ENCODE measurements at places on chromosomes 5 and 9.

DNA sequence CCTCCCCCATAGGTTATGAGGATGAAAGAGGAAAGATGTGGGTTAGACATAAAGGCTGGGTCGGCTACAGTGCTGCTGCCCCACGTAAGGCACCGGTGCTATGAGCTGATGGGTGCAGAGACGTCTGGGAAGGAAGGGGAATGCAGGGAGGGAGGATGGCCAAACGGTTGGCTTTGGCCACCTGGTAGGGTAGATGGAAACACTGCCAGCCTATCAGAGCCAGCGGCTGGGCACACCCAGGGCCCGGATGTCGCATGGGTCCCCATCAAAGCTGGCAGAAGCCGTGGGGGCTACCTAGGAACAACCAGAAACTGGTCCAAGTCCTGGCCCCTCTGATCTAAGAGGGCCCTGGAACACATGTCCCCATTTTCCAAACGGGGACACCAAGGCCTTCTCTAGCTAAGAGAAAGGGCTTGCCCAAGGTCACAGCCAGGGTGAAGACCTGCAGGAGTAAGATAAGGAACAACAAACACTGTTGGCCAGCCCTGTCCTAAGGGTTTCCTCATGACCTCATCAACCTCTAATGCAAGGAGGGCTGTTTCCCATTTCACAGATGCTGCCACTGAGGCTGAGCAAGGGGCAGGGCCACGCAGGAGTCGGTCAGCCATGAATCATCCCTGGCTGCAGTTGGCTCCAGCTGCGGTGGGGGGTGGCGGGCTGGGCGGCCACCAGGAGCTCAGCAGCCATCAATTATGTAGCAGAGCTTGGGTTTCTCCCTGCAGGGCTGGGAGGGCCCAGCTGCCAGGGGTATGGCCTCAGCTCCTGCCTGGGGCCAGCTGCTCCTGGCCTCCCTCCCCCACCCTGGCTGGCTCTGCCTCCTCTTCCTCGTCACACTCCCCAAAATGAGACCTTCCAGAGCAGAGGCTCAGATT is 4.9 kb downstream of the SH3GLB2 start:
- no peak for DNase-seq

DNA sequence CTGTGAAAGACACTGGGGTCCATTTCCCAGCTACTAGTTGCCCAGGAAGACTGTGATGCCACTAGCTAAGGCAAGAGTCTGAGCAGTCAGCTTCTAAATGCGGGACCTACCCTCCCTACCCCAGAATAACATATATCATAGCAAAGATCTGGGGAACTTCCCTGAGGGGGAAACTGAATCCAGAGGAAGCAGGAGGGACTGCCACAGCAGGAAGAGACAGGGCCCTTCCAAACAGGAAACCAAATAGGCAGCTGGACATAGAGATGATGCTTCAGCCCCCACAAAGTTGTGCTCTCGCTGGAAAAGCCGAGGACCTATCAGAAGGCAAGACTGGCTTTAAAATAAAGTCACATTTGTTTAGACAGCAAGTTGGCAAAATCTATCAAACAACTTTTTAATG is 51.1 kb downstream of the KLHL3 start:
- DNase-seq, result no peak

DNA sequence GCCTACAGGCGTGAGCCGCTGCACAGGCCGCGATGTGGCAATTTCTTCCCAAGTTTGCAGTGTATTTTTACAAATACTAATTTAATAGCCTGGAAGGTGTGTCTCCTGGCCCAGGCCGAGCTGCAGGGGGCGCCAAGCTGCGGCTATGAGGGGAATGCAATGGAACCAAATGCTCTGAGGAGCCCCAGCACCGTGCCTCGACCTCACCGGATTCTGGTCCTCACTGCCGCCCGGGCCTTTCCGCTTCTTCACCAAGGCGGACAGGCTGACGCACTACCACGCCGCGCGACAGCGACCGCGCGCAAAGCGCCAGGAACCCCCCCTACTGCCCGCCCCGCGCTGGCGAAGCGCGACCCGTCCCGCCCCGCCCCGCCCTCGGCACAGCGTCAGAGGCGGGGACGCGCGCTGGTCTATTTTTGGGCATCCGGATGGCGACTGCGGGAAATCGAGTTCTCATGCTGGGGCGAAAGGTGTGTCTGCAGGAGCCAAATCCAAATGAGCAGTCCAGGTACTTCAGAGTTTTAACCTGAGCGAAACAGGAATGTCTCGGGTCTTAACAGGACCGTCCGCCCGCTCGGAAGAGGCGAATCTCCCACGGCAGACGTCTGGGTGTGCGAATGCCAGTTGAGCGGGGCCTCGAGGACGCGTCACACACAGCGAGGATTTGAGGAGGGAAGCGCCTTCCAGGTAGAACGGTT is 31.7 kb upstream of the PRXL2C start:
- DNase-seq, result no peak

DNA sequence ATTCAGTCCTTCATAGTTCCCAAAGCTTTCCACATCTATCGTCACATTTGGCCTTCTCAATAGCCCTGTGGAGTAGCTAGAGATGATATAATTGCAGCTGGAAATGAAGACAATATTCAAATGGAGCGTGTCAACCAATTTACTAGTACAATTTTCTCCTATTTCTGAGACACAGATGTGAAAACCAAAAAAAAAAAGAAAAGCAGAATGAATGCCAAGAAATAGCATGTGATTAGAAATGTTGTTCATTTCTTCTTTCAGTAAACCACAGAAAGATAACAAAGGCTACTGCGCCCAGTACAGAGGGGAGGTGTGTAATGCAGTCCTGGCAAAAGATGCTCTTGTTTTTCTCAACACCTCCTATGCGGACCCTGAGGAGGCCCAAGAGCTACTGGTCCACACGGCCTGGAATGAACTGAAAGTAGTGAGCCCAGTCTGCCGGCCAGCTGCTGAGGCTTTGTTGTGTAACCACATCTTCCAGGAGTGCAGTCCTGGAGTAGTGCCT is 99.0 kb downstream of the MUSK start:
- DNase-seq, result no peak

GRCh38 chr5:122478741-122479442 is 166.9 kb downstream of the SNCAIP start:
- DNase-seq, result no peak

GRCh38 chr9:90070056-90070455 is 465.2 kb downstream of the GADD45G start:
- DNase-seq, result no peak

DNA sequence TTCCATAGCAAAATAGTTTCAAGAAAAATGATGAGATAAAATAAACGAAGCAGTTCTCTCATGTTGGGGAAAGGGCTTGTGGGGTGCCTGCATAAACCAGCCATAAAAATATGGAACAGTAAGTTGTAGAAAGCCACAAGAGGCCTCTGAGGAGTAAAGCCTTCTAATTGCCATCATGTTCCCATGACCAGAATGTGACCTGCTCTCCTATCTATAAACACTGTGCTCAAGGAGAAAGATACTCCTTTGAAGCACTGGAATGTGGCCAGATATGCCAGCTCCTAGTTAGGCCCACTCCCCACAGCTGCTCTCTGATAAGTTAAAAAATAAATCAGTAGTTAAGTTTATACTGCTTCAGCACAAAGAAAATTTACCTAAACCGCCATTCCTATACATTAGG is 65.8 kb downstream of the SETX start:
- DNase-seq, result no peak

- DNase-seq, result no peak
Observed at GRCh38 chr5:32711362-32711680, 200 bp downstream of the NPR3 start.

DNA sequence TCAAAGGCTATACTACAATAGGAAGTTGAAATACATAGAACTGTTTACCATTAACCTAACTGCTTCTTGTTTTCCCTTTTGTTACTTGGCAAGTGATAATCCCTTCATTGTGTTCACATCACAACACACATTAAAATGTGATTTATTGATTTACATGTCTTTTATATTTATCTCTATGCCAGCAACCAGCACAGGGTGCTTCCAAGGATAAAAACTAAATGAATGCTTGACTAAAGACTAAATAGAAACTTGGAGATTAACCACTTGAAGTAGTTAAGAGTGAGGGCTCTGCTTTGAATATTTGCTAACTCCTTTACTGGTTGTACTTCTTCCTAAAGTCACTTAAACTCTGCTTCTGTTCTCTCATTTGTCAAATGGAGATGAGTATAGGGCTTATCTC is 1730.6 kb downstream of the EFNA5 start:
- DNase-seq, result no peak

- no peak for DNase-seq
Observed at GRCh38 chr5:64971513-64971912, 202.8 kb downstream of the CWC27 start.

GRCh38 chr5:115735108-115735998 is 81.1 kb downstream of the CDO1 start:
- no peak for DNase-seq

GRCh38 chr5:121251954-121252353 is 599.7 kb upstream of the FTMT start:
- no peak for DNase-seq

GRCh38 chr5:128305341-128305740 is 221.8 kb downstream of the SLC12A2 start:
- no peak for DNase-seq

DNA sequence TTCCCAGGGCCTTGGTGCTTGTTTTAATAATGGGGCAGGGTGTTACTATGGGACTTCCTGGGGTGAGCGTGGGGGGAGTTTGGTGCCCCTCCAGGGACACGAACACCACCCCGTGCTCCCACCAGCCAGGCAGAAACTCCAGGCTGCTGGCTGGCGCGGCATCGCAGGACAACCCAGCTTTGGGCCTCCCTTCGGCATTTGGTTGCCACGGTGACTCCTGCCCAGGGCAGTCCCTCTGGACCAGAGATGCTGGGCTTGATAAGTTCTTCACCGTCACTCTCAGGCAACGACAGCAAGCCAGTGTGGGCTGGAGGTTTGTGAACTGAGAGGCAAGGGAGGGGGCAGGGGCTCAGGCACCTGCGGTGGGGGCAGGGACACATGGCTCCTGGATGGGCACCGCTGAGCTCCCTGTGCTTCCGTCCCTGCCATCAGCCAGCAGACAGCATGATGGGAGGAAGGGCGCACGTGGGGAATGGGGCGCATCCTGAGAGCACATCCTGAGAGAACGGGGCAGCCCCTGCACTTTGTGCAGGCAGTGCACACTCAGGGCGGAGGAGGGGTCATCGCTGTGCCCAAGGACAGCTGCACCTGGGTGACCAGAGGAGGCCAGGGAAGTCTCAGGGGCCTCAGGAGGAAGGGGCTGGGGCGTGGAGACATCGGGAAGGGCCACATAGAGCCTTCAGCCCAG is 116.4 kb downstream of the RXRA start:
- DNase-seq, result no peak

- no peak for DNase-seq
Observed at GRCh38 chr5:97728920-97729319, 545.9 kb upstream of the RIOK2 start.

DNA sequence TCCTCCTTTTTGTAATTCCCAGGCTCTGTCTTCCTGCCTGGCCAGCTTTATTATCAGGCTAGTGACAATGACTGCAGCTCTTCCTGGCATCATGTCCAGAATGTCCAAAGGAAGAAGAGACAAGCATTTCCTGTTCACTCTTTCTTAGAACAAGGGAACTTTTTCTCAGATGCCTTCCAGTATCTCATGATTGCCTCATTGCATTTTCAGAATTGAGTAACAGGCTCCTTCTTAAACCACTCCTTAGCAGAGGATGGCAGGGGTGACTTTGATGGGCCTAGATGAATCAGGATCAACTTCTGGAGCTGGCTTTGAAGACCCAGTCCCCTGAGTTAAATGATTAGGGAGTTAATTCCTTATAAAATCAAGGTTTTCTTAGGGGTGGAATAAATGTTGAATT is 92.9 kb upstream of the RASGRF2 start:
- peak; percentile 14 for DNase-seq

DNA sequence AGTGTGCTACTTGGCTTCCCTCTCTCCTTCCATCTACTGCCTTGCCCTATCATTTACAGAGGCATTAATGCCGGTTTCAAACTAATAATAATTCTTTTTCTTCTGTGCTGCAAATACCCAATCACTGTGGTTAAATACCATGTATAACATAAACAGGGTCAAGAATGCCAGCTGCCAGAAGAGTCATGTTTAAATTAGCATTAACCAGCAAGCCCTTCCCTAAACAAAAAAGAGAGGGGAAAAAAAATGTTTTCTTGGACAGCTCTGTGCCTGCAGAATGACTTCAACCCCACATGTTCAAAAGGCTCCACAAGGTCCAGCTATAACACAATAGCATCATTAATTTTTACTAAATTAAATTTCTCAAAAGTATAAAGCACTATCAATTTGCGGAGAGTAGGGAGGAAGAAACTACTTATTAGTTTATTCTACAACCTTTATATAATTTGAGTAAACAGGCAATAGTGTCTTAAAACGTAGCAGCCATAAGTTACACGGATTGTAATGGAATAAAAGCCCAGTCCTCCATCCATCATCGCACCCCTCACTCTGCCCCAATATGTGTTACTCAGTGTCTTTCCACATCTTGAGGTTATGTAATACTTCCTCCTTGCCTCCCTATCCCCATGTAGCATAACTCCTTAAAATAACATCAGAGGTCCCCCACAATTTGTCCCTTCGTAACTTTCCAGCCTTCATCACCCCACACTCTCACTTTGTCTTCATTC is 3.9 kb downstream of the LPAR1 start:
- no peak for DNase-seq

GRCh38 chr5:37933576-37933975 is 93.7 kb upstream of the GDNF start:
- DNase-seq, result no peak

GRCh38 chr5:82045554-82046275 is 73.9 kb downstream of the ATG10 start:
- DNase-seq, result no peak

Data from AML-193 (cell line).